Spinal cord (tissue), 10 donors: ENCODE measurements at places on chromosomes 4 and X. TPM values are rescaled to one million over a fixed set of nuclear protein-coding genes. Genes with fewer than 3 reads are reported as not detected.

Gene NDUFC1
- 87.4 TPM for total RNA-seq

- DNase-seq: no peak
- no peaks in the 10 kb centered on the region for H3K4me1 ChIP-seq
- H3K4me3 ChIP-seq: no peak overlapping the region
Observed at GRCh38 chr4:152877868-152878267, 58.3 kb upstream of the FHDC1 start.

- no peak overlapping the region for H3K4me3 ChIP-seq
- no peaks in the 10 kb centered on the region for H3K4me1 ChIP-seq
- no peaks in the 10 kb centered on the region for H3K36me3 ChIP-seq
- H3K27ac ChIP-seq: no peak overlapping the region
Observed at GRCh38 chrX:113558576-113558975, 717.9 kb upstream of the AMOT start.

Gene ZXDB
- 8.9 TPM for total RNA-seq

GRCh38 chrX:78123190-78123589, 16.3 kb downstream of the TAF9B start:
- H3K27ac ChIP-seq: no peak overlapping the region
- no peak overlapping the region for H3K4me3 ChIP-seq
- peaks cover 6% of the 10 kb centered on the region for H3K36me3 ChIP-seq
- DNase-seq: no peak
- no peaks in the 10 kb centered on the region for H3K4me1 ChIP-seq

- DNase-seq: no peak
- H3K4me1 ChIP-seq: no peaks in the 10 kb centered on the region
- H3K27me3 ChIP-seq: peaks cover 9% of the 10 kb centered on the region
- H3K4me3 ChIP-seq: peak overlapping the region; percentile 61
- no peaks in the 10 kb centered on the region for H3K36me3 ChIP-seq
- H3K27ac ChIP-seq: no peak overlapping the region
Observed at GRCh38 chrX:46913667-46914066, 1.4 kb downstream of the JADE3 start.

Gene GPAT3
- total RNA-seq: 4.4 TPM

Gene BRS3
- total RNA-seq: 0.30 TPM

GRCh38 chrX:69424161-69424560, 80.0 kb upstream of the NALF2 start:
- no peaks in the 10 kb centered on the region for H3K36me3 ChIP-seq
- H3K27me3 ChIP-seq: no peaks in the 10 kb centered on the region
- peak; percentile 18 for DNase-seq

Gene TKTL2
- 0.59 TPM for total RNA-seq

DNA sequence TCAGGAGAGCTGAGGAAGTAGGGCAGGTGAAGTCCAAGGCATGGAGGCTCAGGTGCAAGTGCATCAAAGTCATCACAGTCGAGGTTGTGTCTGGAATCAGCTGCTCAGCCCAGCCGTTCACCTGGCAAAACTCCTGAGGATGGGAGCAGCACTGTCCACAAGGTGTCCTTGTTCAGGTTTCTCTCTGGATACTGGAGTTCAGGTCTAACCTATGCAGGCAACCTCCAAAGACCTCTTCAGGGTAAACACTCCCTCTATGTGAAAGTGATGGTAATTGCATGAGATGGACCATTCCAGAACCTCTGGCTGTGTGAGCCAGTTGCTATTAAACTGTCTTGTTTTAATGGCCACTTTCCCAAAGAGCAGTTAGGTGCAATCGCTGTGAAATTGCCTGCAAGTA, 120.2 kb upstream of the PSAPL1 start:
- no peak overlapping the region for H3K27ac ChIP-seq
- H3K36me3 ChIP-seq: no peaks in the 10 kb centered on the region
- H3K27me3 ChIP-seq: peaks cover 2% of the 10 kb centered on the region
- H3K4me1 ChIP-seq: peaks cover 2% of the 10 kb centered on the region

DNA sequence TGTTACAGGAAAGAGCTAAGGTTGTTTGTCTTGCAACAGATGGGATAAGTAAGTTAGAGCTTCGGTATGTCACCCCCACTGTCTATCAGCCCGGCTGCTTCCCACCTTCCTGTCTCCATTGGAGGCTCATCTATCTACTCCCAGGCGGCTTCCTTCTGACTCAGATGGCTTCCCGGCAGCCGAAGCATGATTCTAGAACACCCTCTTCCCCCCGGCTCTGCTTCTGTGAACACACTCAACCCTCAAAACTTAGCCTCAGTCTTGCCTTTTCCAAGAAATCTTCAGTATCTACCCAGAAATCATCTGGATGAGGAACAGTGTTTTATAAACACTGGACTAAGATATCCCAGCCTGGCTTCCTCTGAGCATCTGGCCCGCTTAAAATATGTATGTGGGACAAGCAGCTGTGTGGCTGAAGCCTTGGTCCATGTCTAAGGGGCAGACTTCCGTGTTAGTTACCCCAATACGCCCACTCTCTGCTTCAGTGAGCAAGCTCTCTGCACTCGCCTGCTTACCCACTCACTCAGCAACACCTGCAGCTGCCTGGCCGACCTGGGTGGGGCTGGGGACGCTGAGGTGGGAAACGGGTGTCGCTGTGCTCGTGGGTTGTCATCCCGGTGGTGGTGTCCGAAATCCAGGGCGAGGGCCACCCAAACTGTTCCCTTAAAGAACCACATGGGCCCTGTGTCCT, 12.0 kb upstream of the SLC2A9 start:
- no peak overlapping the region for H3K27ac ChIP-seq
- H3K27me3 ChIP-seq: no peaks in the 10 kb centered on the region
- no peak for DNase-seq

GRCh38 chrX:103063918-103064434, at the start of gene BEX1:
Gene BEX1 (minus strand): TSS chrX:103064171. CDS start chrX:103063274, 897 bp downstream.
- peak within 1 kb of the TSS; percentile 52 for H3K4me3 ChIP-seq
- DNase-seq: peak; percentile 97
- no peaks in the 10 kb centered on the region for H3K36me3 ChIP-seq
- no peaks in the 10 kb centered on the region for H3K4me1 ChIP-seq

DNA sequence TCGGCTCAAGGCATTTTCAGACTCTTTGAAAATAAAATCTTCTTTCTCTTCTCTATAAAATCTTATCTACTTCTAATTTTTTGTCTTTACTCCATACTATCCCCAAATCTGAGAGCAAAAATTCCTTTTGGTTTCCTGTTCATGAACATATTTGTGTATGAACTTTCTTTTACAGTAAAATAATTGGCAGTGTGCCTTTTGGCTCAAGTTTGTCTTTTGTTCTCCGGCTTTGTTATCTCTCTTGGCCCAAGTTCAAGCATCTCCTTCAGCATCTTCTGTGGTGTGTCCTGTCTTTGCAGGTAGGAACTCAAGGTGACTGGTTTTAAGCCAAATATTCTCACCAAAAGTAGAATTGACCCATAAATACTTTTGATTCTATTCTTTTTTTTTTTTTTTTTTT, 276.6 kb upstream of the FAT1 start:
- no peak for DNase-seq
- no peaks in the 10 kb centered on the region for H3K27me3 ChIP-seq
- no peak overlapping the region for H3K4me3 ChIP-seq
- H3K27ac ChIP-seq: no peak overlapping the region
- H3K4me1 ChIP-seq: no peaks in the 10 kb centered on the region

Gene AMBN
- not detected for total RNA-seq

Gene MTMR8
- total RNA-seq: 4.0 TPM

GRCh38 chr4:90888571-90888970, 761.4 kb downstream of the CCSER1 start:
- no peaks in the 10 kb centered on the region for H3K36me3 ChIP-seq
- H3K27ac ChIP-seq: no peak overlapping the region
- H3K4me1 ChIP-seq: no peaks in the 10 kb centered on the region
- H3K27me3 ChIP-seq: no peaks in the 10 kb centered on the region
- no peak overlapping the region for H3K4me3 ChIP-seq

Gene FAM47E
- total RNA-seq: 9.4 TPM

Gene GPRIN3
- 6.3 TPM for total RNA-seq

- no peak overlapping the region for H3K27ac ChIP-seq
- H3K4me1 ChIP-seq: no peaks in the 10 kb centered on the region
- H3K4me3 ChIP-seq: no peak overlapping the region
- peaks cover 6% of the 10 kb centered on the region for H3K36me3 ChIP-seq
- no peaks in the 10 kb centered on the region for H3K27me3 ChIP-seq
- no peak for DNase-seq
Observed at GRCh38 chr4:113347245-113347644, 297.8 kb downstream of the ANK2 start.

DNA sequence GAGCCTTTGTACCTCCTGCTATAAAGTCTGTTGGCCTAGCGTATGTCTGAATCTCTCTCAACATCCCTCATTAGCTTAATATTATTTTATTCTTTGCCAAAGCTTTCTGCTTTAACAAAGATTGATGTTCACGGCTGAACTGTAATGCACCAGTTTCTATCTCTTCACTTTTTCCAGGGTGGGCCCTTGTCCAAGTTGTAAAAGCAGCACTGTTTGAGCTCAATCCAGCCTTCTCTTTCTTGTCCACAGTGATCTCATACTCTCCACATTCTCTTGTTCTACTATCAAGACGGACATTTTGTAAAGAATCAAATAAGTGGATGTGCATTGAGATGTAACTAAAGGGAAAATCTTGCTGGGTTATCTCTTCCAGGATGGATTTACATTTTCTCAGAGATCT, 34.4 kb upstream of the RTL3 start:
- no peaks in the 10 kb centered on the region for H3K27me3 ChIP-seq
- H3K4me1 ChIP-seq: no peaks in the 10 kb centered on the region
- H3K36me3 ChIP-seq: no peaks in the 10 kb centered on the region
- no peak overlapping the region for H3K27ac ChIP-seq
- DNase-seq: no peak

- no peaks in the 10 kb centered on the region for H3K27me3 ChIP-seq
- H3K4me1 ChIP-seq: peaks cover 4% of the 10 kb centered on the region
- peak; percentile 28 for DNase-seq
Observed at GRCh38 chrX:13721819-13722519, 12.5 kb downstream of the TRAPPC2 start.

- no peak for DNase-seq
- no peaks in the 10 kb centered on the region for H3K36me3 ChIP-seq
- no peak overlapping the region for H3K27ac ChIP-seq
- H3K4me3 ChIP-seq: no peak overlapping the region
- H3K27me3 ChIP-seq: no peaks in the 10 kb centered on the region
Observed at GRCh38 chr4:55612341-55612740, 20.3 kb upstream of the PDCL2 start.

Gene SPANXN3
- not detected for total RNA-seq

DNA sequence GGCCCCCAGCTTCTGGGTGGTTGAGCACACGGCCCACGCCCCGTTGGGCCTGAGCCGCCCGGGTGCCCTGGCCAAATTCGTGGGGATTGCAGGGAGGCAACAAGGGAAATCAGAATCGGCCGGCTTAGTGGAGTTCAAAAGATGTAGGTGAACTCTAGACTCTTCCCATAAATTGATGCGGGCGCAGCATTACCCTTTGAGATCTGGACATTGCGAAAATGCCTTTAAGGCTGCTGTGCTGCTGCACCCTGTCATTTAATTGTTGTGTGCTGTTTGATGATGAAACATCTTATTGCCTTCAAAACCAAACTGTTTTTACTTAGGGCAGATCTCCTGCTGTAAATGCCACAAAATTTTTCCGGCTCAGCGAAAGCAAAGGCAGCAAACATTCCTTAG, 409 bp upstream of the MPP1 start:
- no peaks in the 10 kb centered on the region for H3K36me3 ChIP-seq
- DNase-seq: no peak
- no peaks in the 10 kb centered on the region for H3K27me3 ChIP-seq
- peak overlapping the region; percentile 12 for H3K27ac ChIP-seq
- peaks cover 3% of the 10 kb centered on the region for H3K4me1 ChIP-seq

DNA sequence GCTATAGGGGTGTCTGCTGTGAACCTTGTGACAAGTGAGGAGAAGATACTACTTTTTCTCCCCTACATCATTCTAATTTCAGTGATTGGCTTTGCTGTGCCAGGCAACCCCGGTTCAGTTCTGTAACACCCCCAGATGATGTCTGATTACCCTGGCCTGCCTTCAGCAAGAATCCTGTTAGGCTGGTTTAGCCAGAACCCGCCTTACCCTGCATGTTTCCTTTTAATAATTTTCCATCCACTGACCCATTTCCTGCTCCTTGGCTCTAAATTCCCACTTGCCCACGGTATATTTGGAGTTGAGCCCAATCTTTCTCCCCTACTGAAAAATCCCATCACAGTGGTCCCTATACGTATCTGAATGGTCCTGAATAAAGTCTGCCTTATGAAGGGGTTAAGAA, 46.5 kb upstream of the HPSE start:
- no peaks in the 10 kb centered on the region for H3K36me3 ChIP-seq
- no peaks in the 10 kb centered on the region for H3K27me3 ChIP-seq
- H3K4me1 ChIP-seq: no peaks in the 10 kb centered on the region
- no peak overlapping the region for H3K27ac ChIP-seq
- no peak for DNase-seq

Gene BMP3
- total RNA-seq: 23.5 TPM
